ENCODE measurements at places on chromosomes 7 and 10. TPM values are rescaled to one million over a fixed set of nuclear protein-coding genes. Genes with fewer than 3 reads are reported as not detected.

- no peaks in the 10 kb centered on the region for H3K4me1 ChIP-seq
- H3K36me3 ChIP-seq: no peaks in the 10 kb centered on the region
- no peak overlapping the region for H3K27ac ChIP-seq
- H3K4me3 ChIP-seq: no peak overlapping the region
- DNase-seq: peak; percentile 24
Measured at GRCh38 chr10:9331583-9332008, 1277.1 kb downstream of the GATA3 start.

GRCh38 chr7:42167206-42167605 is 69.8 kb downstream of the GLI3 start:
- DNase-seq: no peak
- no peaks in the 10 kb centered on the region for H3K27me3 ChIP-seq
- no peak overlapping the region for H3K27ac ChIP-seq
- H3K36me3 ChIP-seq: no peaks in the 10 kb centered on the region
- H3K4me3 ChIP-seq: no peak overlapping the region

GRCh38 chr10:43252166-43252782 is 14.6 kb downstream of the RASGEF1A start:
- no peak for DNase-seq
- H3K27me3 ChIP-seq: no peaks in the 10 kb centered on the region
- H3K4me1 ChIP-seq: peaks cover 22% of the 10 kb centered on the region
- H3K4me3 ChIP-seq: no peak overlapping the region
- no peaks in the 10 kb centered on the region for H3K36me3 ChIP-seq
- no peak overlapping the region for H3K27ac ChIP-seq

- no peak overlapping the region for H3K4me3 ChIP-seq
- no peaks in the 10 kb centered on the region for H3K27me3 ChIP-seq
- DNase-seq: no peak
- H3K27ac ChIP-seq: no peak overlapping the region
Measured at GRCh38 chr7:30159163-30159562, 24.4 kb downstream of the MTURN start.

GRCh38 chr10:33302208-33302829 is 32.1 kb downstream of the NRP1 start:
- no peak overlapping the region for H3K27ac ChIP-seq
- DNase-seq: no peak
- peaks cover 5% of the 10 kb centered on the region for H3K4me1 ChIP-seq
- no peak overlapping the region for H3K4me3 ChIP-seq

RBP3 gene
- total RNA-seq: not detected

GRCh38 chr10:31630861-31631567 is 297.6 kb downstream of the ARHGAP12 start:
- H3K27me3 ChIP-seq: no peaks in the 10 kb centered on the region
- no peak for DNase-seq
- H3K27ac ChIP-seq: no peak overlapping the region
- H3K4me1 ChIP-seq: no peaks in the 10 kb centered on the region
- H3K4me3 ChIP-seq: no peak overlapping the region
- no peaks in the 10 kb centered on the region for H3K36me3 ChIP-seq

- H3K36me3 ChIP-seq: no peaks in the 10 kb centered on the region
- DNase-seq: no peak
- H3K27me3 ChIP-seq: no peaks in the 10 kb centered on the region
- no peaks in the 10 kb centered on the region for H3K4me1 ChIP-seq
- H3K4me3 ChIP-seq: no peak overlapping the region
Measured at GRCh38 chr7:93375603-93376002, 143.4 kb downstream of the VPS50 start.

GRCh38 chr7:127632276-127632910 is 14.5 kb upstream of the PAX4 start:
- H3K27ac ChIP-seq: no peak overlapping the region
- no peaks in the 10 kb centered on the region for H3K36me3 ChIP-seq
- no peak overlapping the region for H3K4me3 ChIP-seq
- H3K4me1 ChIP-seq: no peaks in the 10 kb centered on the region

DNA sequence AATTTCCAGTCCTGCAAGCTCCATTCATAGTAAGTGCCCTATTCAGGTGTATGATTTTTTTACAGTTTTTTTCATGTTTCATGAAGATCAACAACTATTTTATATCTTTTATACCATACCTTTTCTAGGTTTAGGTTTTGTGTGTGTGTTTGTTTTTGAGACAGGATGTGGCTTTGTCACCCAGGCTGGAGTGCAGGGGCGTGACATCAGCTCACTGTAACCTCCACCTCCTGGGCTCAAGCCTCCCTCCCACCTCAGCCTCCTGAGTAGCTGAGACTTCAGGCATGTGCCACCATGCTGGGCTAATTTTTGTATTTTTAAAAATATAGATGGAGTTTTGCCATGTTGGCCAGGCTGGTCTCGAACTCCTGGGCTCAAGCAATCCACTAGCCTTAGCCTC is 35.0 kb downstream of the ARMH3 start:
- no peaks in the 10 kb centered on the region for H3K27me3 ChIP-seq
- H3K4me1 ChIP-seq: no peaks in the 10 kb centered on the region
- DNase-seq: no peak
- no peak overlapping the region for H3K4me3 ChIP-seq

DNA sequence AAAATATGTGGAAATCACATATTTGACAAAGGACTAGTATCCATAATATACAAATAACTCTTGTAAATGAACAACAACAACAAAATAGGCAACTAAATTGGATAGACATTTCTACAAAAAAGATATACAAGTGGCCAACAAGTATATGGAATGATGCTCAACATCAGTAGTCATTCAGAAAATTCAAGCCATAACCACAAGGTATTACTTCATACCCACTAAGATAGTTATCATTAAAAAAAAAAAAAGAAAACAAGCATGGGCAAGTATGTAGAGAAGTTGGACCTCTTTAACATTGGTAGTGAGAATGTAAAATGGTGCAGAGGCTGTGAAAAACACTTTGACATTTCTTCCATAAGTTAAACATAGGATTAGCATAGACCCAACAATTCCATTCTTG is 80.8 kb downstream of the CYP26A1 start:
- no peaks in the 10 kb centered on the region for H3K27me3 ChIP-seq
- DNase-seq: no peak
- H3K4me1 ChIP-seq: peaks cover 15% of the 10 kb centered on the region

DNA sequence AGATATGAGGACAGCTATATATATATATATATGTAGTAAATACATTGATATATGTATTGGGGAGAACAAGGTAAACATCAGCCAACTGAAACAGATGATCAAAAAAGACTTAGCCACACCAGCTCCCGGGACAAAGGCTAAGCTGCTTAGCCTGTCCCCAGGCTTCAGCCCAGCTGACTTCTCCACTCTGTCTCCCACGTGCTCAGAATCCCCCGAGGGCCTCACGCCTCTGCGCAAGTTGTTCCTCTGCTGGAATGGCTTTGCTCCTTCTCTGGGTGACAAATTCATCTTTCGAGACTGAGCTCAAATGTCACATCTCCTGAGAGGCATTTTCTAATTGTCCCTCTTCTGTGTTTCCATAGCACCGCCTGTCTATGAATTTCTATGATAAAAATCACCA is 8.6 kb upstream of the INSIG1 start:
- H3K4me3 ChIP-seq: no peak overlapping the region
- DNase-seq: no peak
- H3K36me3 ChIP-seq: no peaks in the 10 kb centered on the region
- H3K27ac ChIP-seq: no peak overlapping the region
- peaks cover 3% of the 10 kb centered on the region for H3K4me1 ChIP-seq

DNA sequence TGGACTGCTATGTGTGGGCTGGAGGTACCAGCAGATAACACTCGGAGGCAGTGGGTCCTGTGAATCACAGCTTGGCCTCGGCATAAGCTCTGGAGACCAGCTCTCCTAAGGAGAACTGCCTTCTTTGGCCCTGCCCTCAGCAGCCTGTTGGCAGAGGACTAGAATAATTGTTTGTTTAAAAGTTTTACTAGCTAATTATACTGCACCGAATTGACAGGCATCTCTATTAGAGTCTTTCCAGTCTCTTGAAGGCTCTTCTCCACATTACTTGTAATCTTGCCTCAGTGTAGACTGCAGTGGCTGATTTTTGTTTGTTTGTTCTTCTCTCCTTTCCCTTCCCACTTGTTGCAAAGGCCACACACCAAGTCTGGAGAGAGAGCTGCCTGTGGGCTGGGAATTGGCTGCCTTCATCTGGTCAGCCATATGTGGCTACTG is 183.2 kb downstream of the AUTS2 start:
- H3K27ac ChIP-seq: no peak overlapping the region
- H3K36me3 ChIP-seq: no peaks in the 10 kb centered on the region
- no peaks in the 10 kb centered on the region for H3K27me3 ChIP-seq
- H3K4me1 ChIP-seq: no peaks in the 10 kb centered on the region
- DNase-seq: no peak
- H3K4me3 ChIP-seq: no peak overlapping the region

DNA sequence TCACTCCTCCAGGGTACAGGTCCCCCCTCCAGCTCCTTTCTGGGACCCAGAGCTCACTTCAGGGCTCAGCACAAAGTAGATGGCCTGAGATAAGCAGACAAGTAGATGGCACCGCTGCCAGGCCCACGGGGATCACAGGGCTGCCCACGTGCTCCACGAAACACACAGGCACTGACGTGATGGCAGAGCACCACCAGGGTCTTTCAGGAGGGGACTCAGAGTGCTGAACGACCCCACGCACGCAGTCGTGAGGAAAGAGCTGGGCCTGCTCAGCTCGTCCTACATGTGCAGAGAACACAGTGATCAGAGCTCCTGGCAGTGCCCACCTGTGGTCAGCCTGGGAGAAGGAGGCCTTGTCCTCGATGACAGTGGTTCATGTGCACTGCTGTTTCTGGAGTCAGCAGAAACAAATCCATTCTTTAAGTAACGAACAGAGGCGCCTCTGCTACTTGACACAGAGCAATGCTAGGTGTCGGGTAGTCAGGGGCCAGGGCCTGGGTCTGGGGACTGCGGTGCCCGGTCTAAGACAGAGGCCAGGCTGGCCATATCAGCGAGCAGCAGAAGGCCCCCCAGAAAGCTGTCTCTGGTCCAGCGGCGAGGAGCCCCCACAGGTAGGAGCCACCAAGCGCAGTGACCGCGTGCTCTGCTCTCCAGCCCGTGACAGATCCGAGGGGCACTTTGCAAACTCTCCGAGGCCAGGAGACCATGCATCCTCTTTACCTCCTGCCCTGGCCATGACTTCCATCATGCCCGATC is 129.8 kb upstream of the FAM20C start:
- H3K4me3 ChIP-seq: no peak overlapping the region
- H3K27ac ChIP-seq: no peak overlapping the region
- no peaks in the 10 kb centered on the region for H3K36me3 ChIP-seq
- DNase-seq: no peak
- H3K27me3 ChIP-seq: no peaks in the 10 kb centered on the region
- no peaks in the 10 kb centered on the region for H3K4me1 ChIP-seq

- no peaks in the 10 kb centered on the region for H3K4me1 ChIP-seq
- no peak overlapping the region for H3K27ac ChIP-seq
- H3K27me3 ChIP-seq: no peaks in the 10 kb centered on the region
- no peaks in the 10 kb centered on the region for H3K36me3 ChIP-seq
Measured at GRCh38 chr7:9148687-9149086, 715.3 kb downstream of the NXPH1 start.

DNA sequence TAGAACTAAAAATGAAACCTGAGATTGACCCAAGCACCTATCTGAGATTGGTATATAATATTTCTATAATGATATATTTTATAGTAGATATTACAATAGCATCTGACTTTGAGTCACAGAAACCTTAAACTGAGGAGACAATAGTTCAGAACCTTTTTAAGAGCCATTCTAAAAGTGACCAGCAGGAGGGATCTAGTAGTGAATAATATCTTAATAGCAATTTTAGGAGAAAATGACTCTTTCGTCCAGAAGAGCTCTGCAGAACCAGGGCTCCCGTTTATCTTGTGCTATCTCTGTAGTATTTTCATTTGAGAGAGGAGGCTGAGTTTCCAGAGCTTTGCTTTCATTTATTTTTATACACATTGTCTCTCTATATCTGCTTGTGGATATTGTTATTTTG is 68.1 kb downstream of the PODXL start:
- H3K27me3 ChIP-seq: no peaks in the 10 kb centered on the region
- DNase-seq: no peak
- no peak overlapping the region for H3K27ac ChIP-seq
- H3K4me1 ChIP-seq: no peaks in the 10 kb centered on the region

GRCh38 chr10:31034098-31034909 is 2.6 kb upstream of the ZNF438 start:
- no peak overlapping the region for H3K27ac ChIP-seq
- no peak overlapping the region for H3K4me3 ChIP-seq
- no peaks in the 10 kb centered on the region for H3K36me3 ChIP-seq
- DNase-seq: no peak
- H3K27me3 ChIP-seq: no peaks in the 10 kb centered on the region

GRCh38 chr7:25187932-25188331 is 40.4 kb downstream of the NPVF start:
- no peaks in the 10 kb centered on the region for H3K36me3 ChIP-seq
- no peaks in the 10 kb centered on the region for H3K27me3 ChIP-seq
- no peaks in the 10 kb centered on the region for H3K4me1 ChIP-seq
- no peak overlapping the region for H3K27ac ChIP-seq
- DNase-seq: no peak
- no peak overlapping the region for H3K4me3 ChIP-seq

KNDC1 gene
- total RNA-seq: not detected

CLRN3 gene
- not detected for total RNA-seq

DYNC1I1 gene
- not detected for total RNA-seq

GRCh38 chr7:54115028-54115763 is 427.0 kb upstream of the VSTM2A start:
- H3K4me3 ChIP-seq: no peak overlapping the region
- H3K27me3 ChIP-seq: no peaks in the 10 kb centered on the region
- H3K4me1 ChIP-seq: no peaks in the 10 kb centered on the region
- no peaks in the 10 kb centered on the region for H3K36me3 ChIP-seq

GRCh38 chr10:6597478-6597877 is 17.4 kb upstream of the PRKCQ start:
- H3K36me3 ChIP-seq: peaks cover 3% of the 10 kb centered on the region
- H3K27me3 ChIP-seq: no peaks in the 10 kb centered on the region
- peaks cover 77% of the 10 kb centered on the region for H3K4me1 ChIP-seq

- no peaks in the 10 kb centered on the region for H3K27me3 ChIP-seq
- H3K4me1 ChIP-seq: no peaks in the 10 kb centered on the region
- no peak for DNase-seq
- H3K36me3 ChIP-seq: no peaks in the 10 kb centered on the region
Measured at GRCh38 chr10:3729397-3729976, 55.5 kb downstream of the KLF6 start.

DNA sequence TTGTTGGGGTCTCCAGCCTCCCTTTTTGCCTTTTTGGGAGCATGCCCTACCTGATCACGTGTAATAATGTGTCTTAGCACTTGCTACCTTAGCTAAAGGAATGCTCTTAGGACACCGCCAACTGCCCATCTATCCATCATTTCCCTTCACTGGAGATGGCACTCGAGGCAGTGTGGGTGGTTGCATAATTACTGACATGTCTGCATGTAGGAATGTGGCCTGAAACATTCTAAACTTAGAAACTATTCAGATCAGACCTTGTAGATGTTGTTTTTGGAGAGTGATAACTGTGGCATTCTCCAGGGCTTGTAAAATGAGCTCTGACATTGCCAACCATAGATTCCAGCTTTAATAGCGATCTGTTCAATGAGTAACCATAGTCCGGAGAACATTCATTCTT is 365.8 kb downstream of the BBS9 start:
- DNase-seq: no peak
- no peaks in the 10 kb centered on the region for H3K27me3 ChIP-seq
- H3K4me3 ChIP-seq: no peak overlapping the region
- H3K4me1 ChIP-seq: no peaks in the 10 kb centered on the region
- no peak overlapping the region for H3K27ac ChIP-seq
- H3K36me3 ChIP-seq: no peaks in the 10 kb centered on the region
